ENCODE measurements at places on chromosomes 4 and X.

GRCh38 chr4:38366456-38366855 lies 297.5 kb upstream of the KLF3 start:
- DNase-seq, result peak; percentile 7

DNA sequence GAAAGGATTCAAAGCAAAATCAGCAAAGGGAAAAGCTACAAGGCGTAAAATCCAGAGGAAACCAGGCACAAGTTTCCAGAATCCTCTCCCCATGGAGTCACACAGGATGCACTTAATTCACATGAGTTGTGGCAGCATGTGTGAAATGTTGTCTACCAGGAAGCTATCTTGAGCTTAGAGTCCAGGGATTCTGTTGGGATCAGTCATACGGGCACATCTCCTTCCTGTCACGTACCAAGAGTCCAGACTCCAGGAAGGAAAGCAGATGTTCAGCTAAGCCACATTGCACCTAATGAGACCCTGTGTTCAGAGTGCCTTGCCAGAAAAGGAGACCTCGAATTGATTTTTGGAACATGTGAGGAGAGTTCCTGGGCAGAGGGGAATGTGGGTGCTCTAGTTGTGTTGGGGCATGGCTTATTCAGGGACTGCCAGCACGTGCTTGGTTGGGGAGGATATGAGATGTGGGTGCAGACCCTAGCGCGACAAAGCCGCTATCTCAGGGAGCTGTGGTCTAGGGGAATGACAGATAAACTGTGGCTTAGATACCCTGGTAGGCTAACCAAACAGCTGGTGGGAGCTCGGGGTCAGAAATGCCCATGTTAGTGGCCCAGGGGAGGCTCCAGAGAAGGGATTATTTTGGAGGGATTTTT lies 70.0 kb downstream of the EVC start:
- no peak for DNase-seq

DNA sequence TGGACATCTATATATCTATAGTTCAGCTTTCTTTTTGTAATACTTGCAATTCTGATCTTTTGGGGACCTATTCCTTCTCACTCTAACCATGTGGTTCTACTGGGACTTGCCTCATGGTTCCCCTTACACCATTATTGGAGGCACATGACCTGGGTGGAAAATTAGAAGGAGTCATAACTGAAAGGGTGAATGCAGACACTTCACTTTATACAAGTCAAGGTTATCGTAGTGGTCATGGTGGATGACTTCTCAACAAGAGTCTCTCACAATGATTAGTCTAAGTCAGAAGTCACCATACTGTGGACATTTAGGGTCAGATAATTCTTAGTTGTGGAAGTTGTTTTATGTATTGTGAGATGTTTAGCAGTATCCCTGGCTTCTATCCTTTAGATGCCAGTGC lies 10.5 kb upstream of the EIF4E start:
- no peak for DNase-seq

DNA sequence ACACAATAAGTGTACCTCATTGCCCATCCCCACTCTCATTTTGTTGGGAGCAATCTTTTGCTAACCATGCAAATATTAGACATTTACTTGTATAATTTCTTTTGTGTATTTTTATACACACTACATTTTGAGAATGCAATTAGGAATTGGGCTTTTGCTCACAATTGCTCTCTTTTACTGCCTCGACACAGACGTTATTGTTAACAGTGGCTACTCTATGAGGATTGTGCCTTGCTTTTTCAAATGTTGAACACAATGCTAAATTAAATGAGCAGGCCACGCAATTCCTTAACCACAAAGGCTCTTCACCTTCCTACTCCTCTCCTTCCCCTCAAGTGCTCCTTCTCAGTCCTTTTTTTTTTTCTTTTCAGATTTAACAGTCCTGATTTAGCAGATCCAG lies 42.8 kb upstream of the HPF1 start:
- DNase-seq, result no peak

GRCh38 chrX:64842492-64842891 lies 133.8 kb downstream of the ZC4H2 start:
- no peak for DNase-seq
